Upper lobe of right lung (tissue), 1 donor: ENCODE measurements at places on chromosomes 13 and 19. TPM values are rescaled to one million over a fixed set of nuclear protein-coding genes. Genes with fewer than 3 reads are reported as not detected.

DNA sequence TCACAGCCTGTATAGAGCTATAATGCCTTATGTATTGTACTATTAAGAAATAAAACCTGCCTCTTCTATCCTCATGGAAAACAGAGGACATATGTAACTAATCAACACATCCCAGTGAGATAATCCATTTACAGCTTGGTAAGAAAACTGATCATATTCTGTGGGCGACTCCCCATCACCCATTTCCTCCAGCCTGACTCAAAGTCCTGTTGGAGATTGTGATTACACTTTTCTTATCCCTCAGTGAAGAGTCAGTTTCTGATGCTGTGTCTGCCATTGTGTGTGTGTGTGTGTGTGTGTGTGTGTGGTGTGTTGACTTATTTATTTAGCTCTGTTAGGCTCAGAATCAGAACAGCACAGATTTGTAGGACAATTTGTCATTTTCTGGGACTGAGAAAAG is 212.8 kb downstream of the FGF9 start:
- no peak overlapping the region for H3K27ac ChIP-seq
- no peak for DNase-seq
- H3K4me1 ChIP-seq = peaks cover 4% of the 10 kb centered on the region
- no peaks in the 10 kb centered on the region for H3K36me3 ChIP-seq

DNA sequence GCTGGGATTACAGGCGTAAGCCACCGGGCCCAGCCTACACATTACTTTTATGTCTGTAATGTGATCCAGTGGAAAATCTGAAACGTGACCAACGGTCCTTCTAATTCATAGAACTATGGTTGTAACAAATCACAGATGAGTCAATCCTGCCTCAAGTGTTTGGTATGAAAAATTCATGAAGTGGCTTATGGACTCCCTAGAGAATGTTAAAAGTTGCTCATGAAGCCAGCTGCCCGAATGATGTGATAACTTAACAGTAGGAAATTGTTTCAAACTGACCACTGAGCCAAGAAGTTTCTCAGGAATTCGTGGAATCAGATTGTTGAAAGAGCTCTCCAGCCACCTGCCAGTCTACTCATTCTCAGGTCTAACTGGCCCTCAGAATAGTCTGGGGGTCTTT is 59.4 kb upstream of the FARP1 start:
- DNase-seq = no peak
- no peak overlapping the region for H3K4me3 ChIP-seq
- H3K36me3 ChIP-seq = no peaks in the 10 kb centered on the region
- H3K27ac ChIP-seq = no peak overlapping the region
- no peaks in the 10 kb centered on the region for H3K4me1 ChIP-seq

DNA sequence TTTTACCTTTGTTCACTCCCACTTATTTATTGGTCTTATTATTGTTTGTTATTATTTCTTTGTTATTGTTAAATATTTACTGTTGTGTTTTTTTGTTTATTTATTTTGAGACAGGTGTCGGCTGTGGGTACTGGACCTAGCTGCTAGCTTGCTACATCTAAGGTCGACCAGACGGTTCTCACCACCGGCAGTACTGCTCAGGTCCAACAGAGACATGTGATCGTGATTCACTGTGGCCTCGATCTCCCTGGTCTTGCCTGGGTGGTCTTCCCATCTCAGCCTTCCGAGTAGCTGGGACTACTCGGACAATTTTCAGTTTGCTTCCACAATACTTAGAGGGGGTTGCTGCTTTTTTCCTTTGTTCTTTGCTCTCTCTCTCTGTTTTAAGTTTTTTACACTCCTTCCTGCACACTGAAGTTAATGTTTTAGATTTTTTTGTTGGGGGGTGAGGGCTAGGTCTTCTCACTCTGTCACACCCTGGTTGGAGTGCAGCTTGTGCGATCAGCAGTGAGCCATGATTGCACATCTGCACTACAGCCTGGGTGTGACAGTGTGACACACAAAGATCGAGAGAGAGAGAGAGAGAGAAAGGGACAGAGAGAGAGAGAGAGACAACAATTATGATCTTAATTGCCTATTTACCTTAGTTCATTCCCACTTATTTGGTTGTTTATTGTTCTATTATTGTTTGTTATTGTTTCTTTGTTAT is 1432.4 kb downstream of the UQCRFS1 start:
- no peak overlapping the region for H3K4me3 ChIP-seq
- H3K4me1 ChIP-seq = no peaks in the 10 kb centered on the region
- no peak overlapping the region for H3K27ac ChIP-seq
- H3K27me3 ChIP-seq = no peaks in the 10 kb centered on the region
- DNase-seq = no peak

DNA sequence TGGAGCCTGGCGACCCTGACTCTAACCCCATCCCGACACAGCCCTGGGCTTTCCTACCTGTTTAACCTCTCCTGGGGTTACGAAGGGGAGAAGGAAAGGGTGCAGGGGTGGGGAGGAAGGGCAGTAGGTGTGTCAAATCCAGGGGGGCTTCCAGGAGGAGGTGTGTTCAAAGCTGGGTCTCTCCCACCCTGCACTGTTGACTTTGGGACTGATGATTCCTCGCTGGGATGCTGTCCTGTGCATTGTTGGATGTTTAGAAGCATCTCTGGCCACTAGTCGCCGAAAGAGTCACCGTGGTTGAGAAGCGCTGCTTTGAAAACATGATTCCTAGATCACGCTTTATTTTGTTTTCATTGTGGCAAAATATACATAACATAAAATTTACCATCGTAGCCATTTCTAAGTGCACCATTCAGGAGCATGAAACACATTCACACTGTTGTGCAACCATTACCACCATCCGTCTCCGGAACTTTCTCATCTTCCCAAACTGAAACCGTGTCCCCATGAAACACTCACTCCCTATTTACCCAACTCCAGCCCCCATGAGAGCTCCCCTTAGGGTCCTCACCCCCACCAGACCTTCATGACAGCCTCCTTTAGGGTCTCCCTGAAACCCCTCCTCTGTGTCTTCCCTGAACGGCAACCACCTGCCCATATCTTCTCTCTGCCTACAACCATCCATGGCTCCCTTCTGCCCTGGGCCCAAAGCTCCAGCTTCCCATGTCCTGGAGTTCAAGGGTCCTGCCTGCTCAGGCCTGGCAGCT is 4.4 kb upstream of the FCER2 start:
- H3K27me3 ChIP-seq = peaks cover 2% of the 10 kb centered on the region
- no peak overlapping the region for H3K4me3 ChIP-seq
- no peak overlapping the region for H3K27ac ChIP-seq
- H3K36me3 ChIP-seq = no peaks in the 10 kb centered on the region
- DNase-seq = no peak

DNA sequence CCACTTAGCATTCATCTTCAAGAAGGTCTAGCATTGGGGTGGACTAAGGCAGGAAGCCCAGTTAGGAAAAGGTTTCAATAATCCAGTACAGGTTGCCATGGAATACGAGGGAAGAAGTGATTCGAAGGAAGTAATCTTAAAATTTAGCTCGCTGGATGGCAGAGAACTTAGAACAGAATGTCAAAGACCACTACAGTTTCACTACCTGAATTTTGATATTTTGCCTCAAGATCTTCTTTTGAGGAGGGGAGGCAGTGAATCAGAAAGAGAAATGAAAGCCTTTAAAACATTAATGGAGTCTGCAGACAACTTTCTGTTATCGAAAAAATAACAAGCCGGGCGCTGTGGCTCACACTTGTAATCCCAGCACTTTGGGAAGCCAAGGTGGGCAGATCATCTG is 7.0 kb upstream of the RAB8A start:
- no peaks in the 10 kb centered on the region for H3K4me1 ChIP-seq
- H3K27me3 ChIP-seq = no peaks in the 10 kb centered on the region
- H3K4me3 ChIP-seq = no peak overlapping the region
- peaks cover 42% of the 10 kb centered on the region for H3K36me3 ChIP-seq
- DNase-seq = no peak

DNA sequence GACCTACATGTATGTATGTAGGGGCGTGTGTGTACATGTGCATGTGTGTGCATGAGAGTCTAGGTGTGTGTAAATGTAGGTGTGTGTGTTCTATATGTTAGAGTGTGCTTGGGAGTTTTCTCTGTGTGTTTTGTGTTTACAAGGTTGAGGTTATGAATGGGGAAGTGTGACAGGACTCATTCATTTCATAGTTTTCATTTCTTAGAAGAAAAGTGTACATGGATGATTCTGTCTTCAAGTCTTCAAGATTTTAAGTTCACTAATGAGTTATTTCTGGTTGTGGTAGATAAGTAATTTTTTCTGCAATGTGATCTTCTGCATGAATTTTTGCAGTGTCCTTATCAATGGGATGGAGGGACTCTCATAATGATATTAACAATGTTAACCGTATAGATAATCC is 118.2 kb upstream of the SLC10A2 start:
- no peaks in the 10 kb centered on the region for H3K27me3 ChIP-seq
- H3K36me3 ChIP-seq = no peaks in the 10 kb centered on the region
- H3K4me3 ChIP-seq = no peak overlapping the region
- DNase-seq = no peak

GRCh38 chr13:47399599-47399998 is 502.7 kb upstream of the HTR2A start:
- no peak overlapping the region for H3K4me3 ChIP-seq
- H3K27ac ChIP-seq = no peak overlapping the region
- no peaks in the 10 kb centered on the region for H3K36me3 ChIP-seq
- H3K4me1 ChIP-seq = no peaks in the 10 kb centered on the region
- no peak for DNase-seq

DNA sequence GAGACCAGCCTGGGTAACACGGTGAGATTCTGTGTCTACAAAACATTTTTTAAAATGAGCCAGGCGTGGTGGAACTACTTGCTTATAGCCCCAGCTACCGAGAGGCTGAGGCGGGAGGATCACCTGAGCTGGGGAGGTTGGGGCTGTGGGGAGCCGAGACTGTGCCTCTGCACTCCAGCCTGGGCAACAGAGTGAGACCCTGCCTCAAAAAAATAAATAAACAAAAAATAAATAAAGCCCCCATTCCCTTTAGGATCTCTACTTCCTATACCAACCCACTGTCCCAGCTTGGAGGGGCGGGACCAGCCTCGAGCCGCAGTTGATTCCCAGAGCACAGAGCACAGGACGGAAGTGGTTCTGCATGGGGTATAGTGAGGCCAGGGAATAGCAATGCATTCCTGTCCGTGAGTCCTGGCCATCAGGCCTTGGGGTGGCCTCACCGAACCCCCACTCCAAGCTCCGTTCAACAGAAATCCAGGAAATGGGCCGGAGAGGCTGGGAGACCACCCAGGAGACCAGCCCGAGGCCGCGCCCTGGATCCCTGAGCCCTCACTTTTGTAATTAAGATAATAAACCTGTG is 4.9 kb upstream of the PTBP1 start:
- H3K4me1 ChIP-seq = peaks cover 24% of the 10 kb centered on the region
- H3K4me3 ChIP-seq = no peak overlapping the region
- H3K27me3 ChIP-seq = no peaks in the 10 kb centered on the region
- H3K36me3 ChIP-seq = no peaks in the 10 kb centered on the region

DNA sequence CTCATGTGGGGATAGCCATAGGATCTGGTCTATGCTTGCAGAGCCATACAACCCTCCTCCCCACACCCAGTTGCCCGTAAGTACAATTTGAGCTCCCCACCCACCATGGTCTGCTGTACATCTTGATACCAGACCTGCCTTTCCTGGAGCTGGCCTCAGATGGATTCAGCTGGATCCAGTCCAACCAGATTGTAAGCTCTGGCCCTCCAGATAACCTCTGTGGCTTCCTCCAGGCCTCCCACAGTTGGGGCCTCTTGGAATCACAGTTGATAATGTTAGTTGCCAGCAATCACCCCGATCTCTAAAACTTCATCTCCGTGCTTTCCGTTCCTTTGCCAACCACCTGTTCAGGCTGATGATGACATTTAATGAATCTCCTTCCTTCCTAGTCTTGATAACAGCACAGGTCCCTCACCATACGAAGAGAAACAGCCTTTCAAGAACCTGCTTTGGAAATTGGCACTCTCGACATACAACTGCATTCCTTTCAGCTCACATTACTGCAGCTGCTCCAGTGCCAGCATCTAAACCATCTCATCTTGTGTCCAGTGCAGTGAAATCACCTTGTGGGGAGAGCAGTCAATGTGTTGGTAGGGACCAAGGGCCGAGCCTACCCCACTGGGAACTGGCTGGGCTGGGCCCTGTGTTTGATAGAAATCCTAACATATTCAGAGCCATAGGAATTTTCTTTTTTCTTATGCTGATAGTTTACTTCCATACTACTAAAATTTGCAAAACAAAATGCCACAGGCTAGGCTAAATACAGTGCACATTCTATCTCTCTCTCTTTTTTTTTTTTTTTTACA is 15.1 kb upstream of the FOXO1 start:
- H3K36me3 ChIP-seq = no peaks in the 10 kb centered on the region
- H3K27me3 ChIP-seq = no peaks in the 10 kb centered on the region
- H3K27ac ChIP-seq = no peak overlapping the region

GRCh38 chr13:26853323-26853722 is 92.7 kb upstream of the GPR12 start:
- no peaks in the 10 kb centered on the region for H3K36me3 ChIP-seq
- H3K27me3 ChIP-seq = peaks cover 16% of the 10 kb centered on the region
- DNase-seq = no peak
- no peak overlapping the region for H3K4me3 ChIP-seq

GRCh38 chr13:19597523-19597922 is 35.9 kb upstream of the MPHOSPH8 start:
- peaks cover 21% of the 10 kb centered on the region for H3K27me3 ChIP-seq
- DNase-seq = no peak
- no peak overlapping the region for H3K4me3 ChIP-seq
- no peak overlapping the region for H3K27ac ChIP-seq
- H3K4me1 ChIP-seq = peaks cover 4% of the 10 kb centered on the region
- H3K36me3 ChIP-seq = no peaks in the 10 kb centered on the region

- DNase-seq = no peak
- H3K27me3 ChIP-seq = no peaks in the 10 kb centered on the region
- peaks cover 8% of the 10 kb centered on the region for H3K4me1 ChIP-seq
- H3K36me3 ChIP-seq = no peaks in the 10 kb centered on the region
- no peak overlapping the region for H3K27ac ChIP-seq
These were observed 712.7 kb downstream of the UQCRFS1 start for GRCh38 chr19:28500296-28500695.

- no peak overlapping the region for H3K27ac ChIP-seq
These were observed 25.9 kb upstream of the F2RL3 start for GRCh38 chr19:16862826-16863415.

Gene TMEM259
- total RNA-seq = 167 TPM

Gene FGF22
- total RNA-seq = 0.52 TPM

Gene PGLYRP2
- not detected for total RNA-seq

Gene B3GNT8
- total RNA-seq = 31.3 TPM

Gene ZFR2
- 0.55 TPM for total RNA-seq

Gene TEAD2
- 36.4 TPM for total RNA-seq

Gene IL17D
- 3.8 TPM for total RNA-seq

Gene OVOL3
- total RNA-seq = not detected

Gene SYCN
- total RNA-seq = not detected

Gene GPR12
- not detected for total RNA-seq

Gene RAVER1
- total RNA-seq = 25.4 TPM
